ENCODE measurements at places on chromosomes 3 and 15.

DNA sequence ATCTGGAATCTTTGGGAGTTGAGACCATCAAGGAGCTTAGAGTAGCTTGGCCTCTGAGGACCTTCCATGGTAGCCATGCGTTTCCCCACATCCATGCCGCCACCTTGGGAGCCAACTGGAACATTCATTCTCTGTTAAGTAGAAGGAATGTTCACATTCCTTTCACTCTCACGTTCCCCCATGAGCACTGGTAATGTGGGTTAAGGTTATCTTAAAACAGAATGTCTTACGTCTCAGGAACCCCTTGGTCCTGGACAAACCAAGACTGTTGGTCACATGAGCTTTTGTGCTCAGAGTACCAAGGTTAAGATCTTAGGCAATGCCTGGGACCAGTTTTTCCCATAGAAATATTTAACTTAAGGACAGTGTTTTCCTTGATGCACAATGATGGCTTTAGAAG lies 211.7 kb upstream of the UBE2E1 start:
- DNase-seq = no peak

DNA sequence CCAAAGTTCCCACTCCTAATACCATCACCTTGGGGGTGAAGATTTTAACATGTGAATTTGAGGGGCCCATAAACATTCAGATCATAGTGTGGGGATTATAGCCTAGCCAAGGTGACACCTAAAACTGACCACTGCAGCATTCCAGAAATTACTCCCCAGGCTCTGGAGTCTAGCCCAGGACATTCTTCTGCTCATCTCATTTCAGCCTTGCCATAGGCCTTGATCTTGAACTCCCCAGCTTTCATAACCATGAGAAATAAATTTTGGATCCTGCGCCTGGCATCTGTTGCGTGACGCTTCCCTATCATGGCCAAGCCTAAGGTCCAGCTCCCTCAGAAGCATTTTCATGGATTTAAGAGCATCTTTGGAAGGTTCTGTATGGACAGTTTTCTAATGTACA lies 502.9 kb upstream of the THBS1 start:
- no peak for DNase-seq

- DNase-seq = peak; percentile 37
These were observed 806 bp downstream of the KLHL25 start for GRCh38 chr15:85793641-85794597.

- DNase-seq = no peak
These were observed 52.7 kb downstream of the TFG start for GRCh38 chr3:100761951-100762350.

Measured in GM23338 (cell line).